ENCODE measurements at places on chromosomes 1 and 21. TPM values are rescaled to one million over a fixed set of nuclear protein-coding genes. Genes with fewer than 3 reads are reported as not detected.

Gene UBE2G2
- total RNA-seq, result 75.9 TPM

- H3K36me3 ChIP-seq, result no peaks in the 10 kb centered on the region
- no peak overlapping the region for H3K27ac ChIP-seq
- no peaks in the 10 kb centered on the region for H3K27me3 ChIP-seq
- H3K4me1 ChIP-seq, result peaks cover 3% of the 10 kb centered on the region
- no peak for DNase-seq
Observed at GRCh38 chr1:29703596-29704370, 467.5 kb downstream of the PTPRU start.

Gene TDRD10
- total RNA-seq, result not detected

DNA sequence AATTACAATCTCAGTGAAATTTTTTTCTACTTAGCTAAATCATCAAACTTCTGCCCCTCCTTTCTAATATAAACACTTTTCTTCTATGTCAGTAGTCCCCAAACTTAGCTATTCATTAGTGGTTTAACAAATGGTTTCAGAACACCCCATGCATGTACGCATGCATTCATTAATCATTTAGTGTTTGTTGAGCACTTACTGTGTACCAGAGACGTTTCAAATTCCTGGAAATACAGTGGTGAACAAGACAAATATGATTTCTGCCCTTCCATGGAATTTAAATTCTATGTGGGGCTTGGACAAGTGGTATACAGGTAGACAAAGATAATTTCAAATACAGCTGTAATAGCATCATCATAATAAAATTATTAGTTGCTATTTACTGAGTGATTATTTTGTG is 1.5 kb downstream of the ZBTB40 start:
- no peaks in the 10 kb centered on the region for H3K36me3 ChIP-seq
- no peak for DNase-seq
- peaks cover 19% of the 10 kb centered on the region for H3K4me1 ChIP-seq
- no peaks in the 10 kb centered on the region for H3K27me3 ChIP-seq

- H3K27me3 ChIP-seq, result no peaks in the 10 kb centered on the region
- no peak overlapping the region for H3K4me3 ChIP-seq
- no peak overlapping the region for H3K27ac ChIP-seq
Observed at GRCh38 chr1:101175886-101176285, 60.9 kb upstream of the S1PR1 start.

GRCh38 chr1:202710070-202711045 is at the start of gene SYT2:
Gene SYT2, minus strand, starts transcription at chr1:202710454. Its CDS starts 104,682 bp downstream, at chr1:202605772.
- H3K4me1 ChIP-seq, result peaks cover 27% of the 10 kb centered on the region
- no peaks in the 10 kb centered on the region for H3K36me3 ChIP-seq
- no peak within 1 kb of the TSS for H3K27ac ChIP-seq
- DNase-seq, result peak; percentile 87
